ENCODE measurements at places on chromosomes 3 and 15.

DNA sequence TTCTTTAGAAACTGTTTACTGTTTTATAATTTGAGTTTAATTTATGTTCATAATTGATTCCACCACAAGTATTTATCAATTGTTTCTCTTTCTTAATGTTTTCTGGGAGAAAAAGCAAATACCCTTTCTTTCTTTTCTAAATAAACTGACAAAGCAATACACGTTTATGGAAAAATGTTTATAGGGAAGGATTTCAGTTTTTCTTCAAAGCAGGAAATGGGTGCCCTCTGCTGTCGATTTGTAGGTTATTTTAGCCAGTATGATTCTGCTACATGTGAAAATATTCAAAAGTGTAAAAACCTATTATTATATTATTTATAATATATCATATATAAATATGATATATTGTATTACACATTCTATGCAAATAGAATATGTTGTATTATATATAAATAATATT, 921.0 kb upstream of the ROBO1 start:
- DNase-seq, result no peak

GRCh38 chr3:43997316-43997715, 244.4 kb upstream of the TOPAZ1 start:
- no peak for DNase-seq

DNA sequence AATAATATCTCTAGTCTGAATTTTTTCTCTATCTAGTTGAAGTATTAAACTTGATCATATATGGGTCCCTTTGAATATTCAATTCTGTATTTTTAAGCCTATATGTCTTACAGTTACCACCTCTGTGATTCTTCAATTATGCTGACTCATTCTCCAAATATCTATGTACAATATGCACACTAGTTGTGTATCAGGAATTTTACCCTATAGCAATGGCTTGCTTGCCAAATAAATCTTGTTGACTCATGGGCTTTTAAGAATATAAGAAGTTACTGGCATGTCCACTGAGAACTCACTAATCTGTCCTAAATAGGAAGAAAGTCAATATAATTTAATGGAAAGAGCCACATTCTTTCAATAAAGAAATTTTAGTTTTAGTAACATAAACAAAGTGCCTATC, 656.3 kb downstream of the RBMS3 start:
- no peak for DNase-seq

DNA sequence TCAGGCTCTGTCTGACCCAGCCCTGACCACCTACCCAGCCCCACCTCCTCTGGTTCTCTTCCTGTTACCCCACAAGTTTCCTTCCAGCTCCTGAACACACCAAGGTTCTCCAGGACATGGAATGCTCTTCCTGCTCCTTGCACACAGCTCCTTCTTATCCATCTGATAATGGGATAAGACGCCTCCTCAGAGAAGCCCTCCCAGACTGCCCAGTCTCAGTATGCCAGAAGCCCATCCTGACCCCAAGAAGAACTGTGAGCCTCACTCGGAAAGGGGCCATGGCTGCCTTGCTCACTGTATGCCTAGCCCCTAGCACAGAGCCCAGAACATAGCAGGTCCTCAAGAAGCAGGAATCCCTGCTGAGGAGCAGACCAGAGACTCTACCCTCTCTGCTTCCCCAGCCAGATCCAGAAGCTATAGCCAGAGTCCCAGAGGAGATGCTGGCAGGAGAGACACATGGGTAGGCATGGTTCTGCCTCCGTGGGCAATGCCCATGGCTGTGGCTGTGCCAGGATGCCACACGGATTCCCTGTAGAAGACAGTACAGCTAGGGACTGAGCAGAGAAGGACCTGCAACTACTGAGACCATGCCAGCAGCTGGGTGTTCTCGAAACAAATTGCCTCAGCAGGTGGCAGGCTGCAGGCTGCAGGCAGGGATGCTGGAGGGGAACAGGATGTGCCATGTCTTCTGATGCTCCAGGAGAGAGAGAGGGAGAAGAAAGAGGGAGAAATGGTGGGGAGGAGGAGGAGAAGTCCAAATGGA, 74.0 kb upstream of the LINGO1 start:
- no peak for DNase-seq

DNA sequence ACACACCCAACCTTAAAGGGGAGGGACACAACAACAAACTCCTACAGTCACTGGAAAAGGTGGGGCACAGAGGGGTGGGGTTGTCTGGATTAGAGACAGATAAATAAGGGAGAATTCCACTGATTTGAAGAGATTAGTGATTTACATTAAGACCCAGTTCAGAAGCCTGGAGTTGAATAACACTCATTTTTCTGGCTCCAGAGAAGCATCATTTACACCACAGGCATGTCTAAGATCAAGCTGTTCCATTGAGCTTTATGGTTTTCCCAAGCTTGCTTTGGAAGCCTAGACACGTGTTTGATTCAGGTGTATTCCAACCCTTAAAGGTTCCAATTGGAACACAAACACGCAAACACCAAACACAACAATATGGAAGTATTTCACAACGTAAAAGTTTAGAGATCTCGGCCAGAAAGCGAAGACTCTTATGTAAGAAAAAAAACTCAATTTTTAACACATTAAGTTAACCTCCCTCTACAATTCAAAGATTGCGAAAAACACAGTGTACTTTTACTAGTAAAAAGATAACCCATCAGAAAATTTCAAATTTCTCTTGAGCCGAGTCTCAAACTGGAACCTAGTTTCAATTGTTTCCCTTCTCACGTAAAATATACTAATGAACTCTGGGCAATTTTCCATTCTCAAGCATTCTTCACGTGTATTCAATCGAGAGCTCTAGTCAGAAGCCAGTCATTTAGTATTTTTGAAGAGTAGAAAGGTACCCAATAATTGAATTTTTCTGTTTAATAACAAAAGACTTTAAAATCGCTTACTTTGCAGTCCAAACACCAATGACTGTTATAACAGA, 2.1 kb downstream of the TRA2B start:
- DNase-seq, result no peak

DNA sequence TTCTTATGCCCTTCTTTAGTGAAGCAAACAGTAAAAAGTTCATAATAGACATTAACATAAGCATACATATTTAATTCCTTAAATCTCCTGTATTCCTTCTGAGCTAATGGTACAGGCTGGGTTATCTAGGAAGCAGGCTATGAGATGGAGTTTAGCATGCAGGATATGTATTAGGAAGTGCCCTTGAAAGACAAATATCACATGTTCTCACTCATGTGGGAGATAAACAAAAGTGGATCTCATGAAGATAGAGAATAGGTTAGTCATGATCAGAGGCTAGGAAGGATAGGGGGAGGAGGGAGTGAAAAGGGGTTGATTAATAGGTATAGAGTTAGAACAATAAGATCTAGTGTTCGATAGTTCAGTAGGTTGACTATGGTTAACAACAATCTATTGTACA, 105.4 kb downstream of the CLASP2 start:
- no peak for DNase-seq

DNA sequence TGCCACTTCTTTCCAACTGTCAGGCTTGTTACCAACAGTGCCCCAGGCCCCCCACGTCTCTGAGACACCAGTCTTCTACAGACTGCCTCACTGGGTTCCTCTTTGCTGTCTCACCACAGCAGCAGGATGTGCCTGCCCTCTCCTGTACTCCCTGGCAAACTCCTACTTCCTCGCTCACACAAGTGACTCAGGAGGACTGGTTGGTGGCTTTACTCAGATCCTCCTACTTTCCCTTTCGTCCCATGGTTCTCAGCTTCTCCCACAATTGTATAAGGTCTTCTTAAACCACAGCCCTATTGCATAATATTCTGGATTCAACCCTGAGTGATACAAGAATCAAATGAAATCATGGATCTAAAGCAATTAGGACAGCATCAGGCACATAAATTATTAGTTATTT, 246.6 kb upstream of the PROK2 start:
- peak; percentile 24 for DNase-seq

DNA sequence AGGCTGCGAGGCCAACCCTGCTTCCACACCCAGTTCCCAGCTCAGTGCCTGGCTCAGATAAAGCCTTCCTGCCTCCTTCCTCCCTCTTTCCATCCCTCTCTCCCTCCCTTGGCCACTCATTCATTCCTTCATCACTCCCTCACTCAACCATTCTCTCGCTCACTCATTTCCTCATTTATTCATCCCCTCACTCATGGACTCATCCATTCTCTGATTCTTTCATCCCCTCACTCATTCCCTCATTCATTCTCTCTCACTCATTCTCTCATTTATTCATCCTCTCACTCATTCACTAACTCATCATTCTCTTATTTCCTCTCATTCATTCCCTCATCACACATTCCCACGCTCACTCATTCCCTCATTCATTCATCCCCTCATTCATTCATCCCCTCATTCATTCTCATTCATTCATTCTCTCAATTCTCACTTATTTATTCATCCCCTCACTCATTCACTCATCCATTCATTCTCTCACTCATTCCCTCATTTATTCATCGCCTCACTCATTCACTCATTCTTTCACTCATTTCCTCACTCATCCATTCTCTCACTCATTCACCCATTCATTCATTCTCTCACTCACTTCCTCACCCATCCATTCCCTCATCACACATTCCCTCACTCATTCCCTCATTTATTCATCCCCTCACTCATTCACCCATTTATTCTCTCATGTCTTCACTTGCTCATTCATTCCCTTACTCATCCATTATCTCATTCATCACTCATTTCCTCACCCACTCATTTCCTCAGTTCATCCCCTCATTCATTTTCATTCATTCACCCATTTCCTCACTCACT, 13.2 kb downstream of the ABTB1 start:
- no peak for DNase-seq
